ENCODE measurements at places on chromosomes 7 and 10. TPM values are rescaled to one million over a fixed set of nuclear protein-coding genes. Genes with fewer than 3 reads are reported as not detected.

The MYL10 gene
- 0.69 TPM for total RNA-seq

- DNase-seq: no peak
These were observed 38.8 kb downstream of the AKR1B15 start for GRCh38 chr7:134587750-134588149.

- DNase-seq: no peak
These were observed 97.0 kb downstream of the ALOX5 start for GRCh38 chr10:45471059-45471458.

DNA sequence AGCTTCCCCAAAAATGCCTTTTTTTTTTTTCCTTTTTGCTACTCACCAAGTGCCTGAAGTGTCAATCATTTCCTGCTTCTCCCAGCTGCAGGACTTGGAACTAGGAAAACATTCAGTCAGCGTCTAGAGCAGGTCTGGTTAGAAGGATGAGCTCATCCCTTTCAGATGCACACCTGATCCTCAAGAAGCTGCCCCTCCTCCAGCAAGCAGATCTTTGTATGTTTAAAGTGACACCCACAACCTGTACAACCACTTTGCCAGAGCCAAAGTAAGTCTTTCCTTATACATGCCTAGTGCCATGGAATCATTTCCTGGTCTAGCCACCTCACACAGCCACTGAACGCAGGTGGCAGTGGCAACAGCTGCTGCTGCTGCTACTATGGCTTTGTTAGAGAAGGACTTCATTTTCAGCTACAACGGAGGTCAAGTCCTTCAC lies 10.4 kb upstream of the USP54 start:
- DNase-seq: peak; percentile 100

- DNase-seq: peak; percentile 88
These were observed 1021.3 kb upstream of the C7orf33 start for GRCh38 chr7:147569116-147569913.

The IL6 gene
- total RNA-seq: 110 TPM

GRCh38 chr7:108051454-108051853 lies 48.5 kb upstream of the LAMB1 start:
- DNase-seq: no peak

The ANAPC16 gene
- 23.9 TPM for total RNA-seq

DNA sequence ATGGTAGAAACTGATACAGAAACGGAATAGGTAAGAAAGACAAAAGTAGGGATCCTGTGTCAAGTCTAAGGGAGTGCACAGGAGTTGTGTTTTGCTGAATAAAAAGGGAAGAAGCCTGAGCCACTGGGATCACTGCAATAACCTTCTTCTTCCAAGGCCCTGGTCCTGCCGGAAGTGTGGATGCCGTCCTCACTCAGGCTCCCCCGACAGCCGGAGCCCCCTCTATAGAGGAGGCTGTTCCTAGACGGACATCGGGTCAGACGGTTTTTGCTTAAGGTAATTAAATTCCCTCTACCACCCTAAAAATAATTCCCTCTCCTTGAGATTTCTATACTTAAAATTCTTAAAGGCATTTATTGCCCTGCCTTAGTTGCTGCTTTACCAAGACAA lies 566.9 kb downstream of the PTPRN2 start:
- DNase-seq: no peak

- DNase-seq: no peak
These were observed 68.5 kb downstream of the CCDC71L start for GRCh38 chr7:106592282-106593027.

DNA sequence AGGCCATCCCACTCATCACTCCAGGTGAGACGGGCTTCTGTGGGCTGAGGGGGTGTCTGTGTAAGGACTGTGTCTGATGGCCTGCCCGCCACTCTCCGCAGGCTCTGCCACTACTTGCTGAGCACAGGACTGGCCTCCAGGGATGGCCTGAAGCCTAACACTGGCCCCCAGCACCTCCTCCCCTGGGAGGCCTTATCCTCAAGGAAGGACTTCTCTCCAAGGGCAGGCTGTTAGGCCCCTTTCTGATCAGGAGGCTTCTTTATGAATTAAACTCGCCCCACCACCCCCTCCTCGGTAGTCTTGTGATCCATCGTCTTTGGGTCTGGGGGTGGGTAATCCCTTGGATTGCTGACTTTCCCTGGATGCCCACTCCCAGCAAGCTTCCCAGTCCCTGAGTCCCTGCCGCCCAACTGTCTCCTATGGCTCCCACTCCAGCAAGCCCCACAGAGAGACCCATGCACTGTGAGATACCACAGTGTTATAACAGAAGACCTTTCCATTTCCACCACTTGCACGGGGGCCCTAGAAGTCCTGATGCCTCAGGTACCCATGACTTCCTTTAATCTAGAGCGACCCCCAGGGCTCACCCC lies 4.7 kb downstream of the FXYD4 start:
- DNase-seq: no peak
